ENCODE measurements at places on chromosomes 7 and 10.

DNA sequence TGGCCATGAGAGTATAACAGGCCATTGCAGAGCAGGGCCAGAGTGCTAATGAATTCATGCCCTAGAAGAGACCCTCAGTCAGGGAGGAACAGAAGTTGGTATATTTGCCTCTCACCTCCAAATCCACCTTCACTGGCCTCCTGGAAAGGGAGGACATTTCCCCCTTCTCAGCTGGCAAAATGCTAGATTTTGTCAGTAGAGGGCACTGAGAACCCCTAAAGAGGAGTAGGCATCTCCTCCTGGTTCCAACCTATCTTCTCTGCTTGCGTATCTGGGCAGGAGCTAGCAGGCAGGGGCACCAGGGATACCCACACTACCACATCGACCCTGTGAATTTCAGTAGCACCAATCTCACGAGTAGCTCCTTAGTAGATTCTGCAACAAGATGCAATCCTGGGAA is 79.8 kb upstream of the GHITM start:
- no peak for DNase-seq

DNA sequence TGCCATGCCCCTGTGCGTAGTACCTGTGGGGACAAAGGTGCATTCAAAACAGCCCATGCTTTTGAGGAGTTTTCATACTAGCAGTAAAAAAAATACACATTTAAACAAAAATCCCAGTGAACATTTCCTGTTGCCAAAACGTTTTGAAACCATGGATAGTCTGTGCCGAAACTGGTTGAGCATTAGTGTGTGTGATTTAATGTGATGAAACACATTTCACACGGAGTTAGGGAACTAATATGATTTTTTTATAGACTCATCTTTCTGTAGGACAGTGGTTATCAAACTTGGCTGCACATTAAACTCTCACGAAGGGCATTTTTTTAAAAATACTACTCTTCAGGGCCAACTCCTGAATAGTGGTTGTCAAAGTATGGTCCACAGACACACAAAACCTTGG is 111.8 kb upstream of the CREB5 start:
- DNase-seq, result no peak

GRCh38 chr7:152464312-152465118 is 28.7 kb upstream of the KMT2C start:
- peak; percentile 51 for DNase-seq

DNA sequence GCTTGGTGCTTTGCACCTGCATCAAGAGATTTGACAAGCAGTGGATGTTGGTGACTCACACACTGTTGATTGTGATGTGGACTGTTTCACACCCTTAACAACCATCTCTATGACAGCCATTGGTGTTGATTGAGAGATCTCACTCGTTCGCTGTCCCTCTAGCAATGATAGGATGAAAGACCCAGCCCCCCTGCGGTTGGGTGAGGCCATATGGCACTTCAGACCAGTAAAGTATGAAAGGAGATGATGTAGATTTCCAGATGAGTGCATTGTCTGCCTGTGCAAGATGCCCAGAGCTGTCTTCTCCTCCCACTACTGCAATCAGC is 138.7 kb upstream of the PRR15 start:
- no peak for DNase-seq

- no peak for DNase-seq
Observed at GRCh38 chr7:51021906-51022570, 239.3 kb upstream of the GRB10 start.

Measured in activated CD4-positive, alpha-beta T cell treated with anti-CD3 and anti-CD28 coated beads, Interleukin-2, amount 50 U/mL, for 1 hour (primary cell).